ENCODE measurements at places on chromosomes 12 and 14. TPM values are rescaled to one million over a fixed set of nuclear protein-coding genes. Genes with fewer than 3 reads are reported as not detected.

The SERPINA9 gene
- not detected for total RNA-seq

The MRPL42 gene
- total RNA-seq, result 35.4 TPM

The TMEM132C gene
- total RNA-seq, result 18.2 TPM

The LTB4R2 gene
- total RNA-seq, result 1.7 TPM

The PSME2 gene
- total RNA-seq, result 58.5 TPM

The TAS2R42 gene
- not detected for total RNA-seq

The OTUB2 gene
- 2.7 TPM for total RNA-seq

DNA sequence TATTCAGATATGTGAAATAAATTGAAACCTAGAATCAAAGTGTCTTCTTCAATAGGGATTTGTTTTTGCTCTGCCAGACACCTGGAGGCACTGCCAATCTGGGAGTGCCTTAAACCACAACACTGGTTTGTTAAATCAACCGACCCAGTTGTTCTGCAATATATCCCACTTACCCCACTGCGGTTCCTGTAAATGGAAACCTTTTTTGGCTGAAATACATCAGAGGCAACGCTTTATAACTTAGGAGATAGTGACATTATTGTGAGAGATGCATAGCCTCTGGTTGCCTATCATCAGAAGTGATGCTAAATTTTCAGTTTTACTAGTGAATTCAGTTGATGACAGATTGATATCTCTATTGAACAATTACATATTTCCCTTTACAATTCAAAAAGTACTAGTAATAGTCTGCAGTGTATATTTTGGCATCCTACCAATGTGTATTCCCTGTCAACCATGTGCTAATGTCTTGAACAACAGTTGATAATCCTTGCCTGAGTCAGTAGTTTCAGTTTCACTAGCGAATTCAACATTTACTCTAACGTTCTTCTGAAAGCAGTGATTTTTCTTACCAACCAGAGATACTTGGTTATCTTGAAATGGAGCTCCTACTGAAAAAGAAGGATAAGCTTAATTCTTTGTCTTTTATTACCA is 30.5 kb downstream of the PPP2R5C start:
- no peak for DNase-seq

DNA sequence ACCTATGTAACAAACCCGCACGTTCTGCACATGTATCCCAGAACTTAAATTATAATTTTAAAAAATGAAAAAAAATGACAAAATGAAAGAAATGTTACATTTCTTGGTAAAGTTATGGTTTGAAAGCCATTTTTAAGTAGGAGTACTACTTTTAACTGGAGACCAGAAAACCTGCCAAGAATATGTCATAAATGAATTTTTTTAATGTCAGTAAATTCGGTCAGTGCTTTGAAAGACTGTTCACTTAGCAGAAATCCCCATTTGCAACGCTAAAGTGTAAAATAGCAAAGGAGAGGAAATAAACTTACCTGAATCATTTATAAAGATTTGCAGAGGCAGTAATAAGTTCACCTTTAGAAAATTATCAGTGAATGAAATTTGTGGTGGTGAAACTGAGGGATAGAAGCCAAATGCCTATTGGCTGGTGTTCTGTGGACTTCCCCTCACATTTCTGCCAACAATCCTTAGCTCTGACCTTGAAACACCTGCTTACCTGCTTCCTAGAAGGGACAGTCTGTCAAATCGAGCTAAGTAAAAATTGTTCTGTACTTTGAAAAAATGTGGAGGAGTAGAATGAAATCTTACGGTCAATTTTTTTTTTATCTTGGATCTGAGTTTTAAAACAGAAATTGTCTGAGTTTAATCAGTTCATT is 714.2 kb downstream of the SLC6A15 start:
- DNase-seq, result no peak

GRCh38 chr14:103905842-103906456 is 22.3 kb upstream of the TDRD9 start:
- DNase-seq, result no peak

- DNase-seq, result no peak
Measured at GRCh38 chr12:40474630-40475029, 217.6 kb upstream of the CNTN1 start.

- no peak for DNase-seq
Measured at GRCh38 chr12:64633011-64633939, 23.0 kb downstream of the RASSF3 start.

GRCh38 chr12:105696-106095 is 39.1 kb downstream of the IQSEC3 start:
- no peak for DNase-seq

DNA sequence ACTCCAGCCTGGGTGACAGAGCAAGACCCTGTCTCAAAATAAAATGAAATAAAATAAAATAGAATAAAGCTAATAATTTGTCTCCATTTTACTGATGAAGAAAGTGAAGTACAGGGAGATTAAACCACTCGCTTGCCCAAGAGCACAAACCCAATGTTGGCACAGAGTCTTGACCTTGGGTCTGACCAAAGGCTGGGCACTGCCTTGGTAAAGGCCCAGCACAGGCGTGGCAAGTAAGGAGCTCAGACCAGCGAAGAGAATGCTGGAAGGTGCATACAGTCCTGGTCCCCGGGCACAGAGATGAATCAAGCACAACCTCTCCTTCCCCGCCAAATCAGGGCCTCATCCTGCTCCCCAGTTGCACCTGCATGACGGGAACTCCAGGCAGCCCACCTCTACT is 26.9 kb downstream of the SCARB1 start:
- no peak for DNase-seq

GRCh38 chr12:92582893-92583292 is 119.9 kb upstream of the PLEKHG7 start:
- no peak for DNase-seq

- DNase-seq, result no peak
Measured at GRCh38 chr12:62294378-62294777, 34.2 kb downstream of the USP15 start.

GRCh38 chr12:92438641-92439419 is 264.0 kb upstream of the PLEKHG7 start:
- DNase-seq, result no peak

GRCh38 chr14:58736606-58737005 is 98.8 kb downstream of the DACT1 start:
- no peak for DNase-seq

DNA sequence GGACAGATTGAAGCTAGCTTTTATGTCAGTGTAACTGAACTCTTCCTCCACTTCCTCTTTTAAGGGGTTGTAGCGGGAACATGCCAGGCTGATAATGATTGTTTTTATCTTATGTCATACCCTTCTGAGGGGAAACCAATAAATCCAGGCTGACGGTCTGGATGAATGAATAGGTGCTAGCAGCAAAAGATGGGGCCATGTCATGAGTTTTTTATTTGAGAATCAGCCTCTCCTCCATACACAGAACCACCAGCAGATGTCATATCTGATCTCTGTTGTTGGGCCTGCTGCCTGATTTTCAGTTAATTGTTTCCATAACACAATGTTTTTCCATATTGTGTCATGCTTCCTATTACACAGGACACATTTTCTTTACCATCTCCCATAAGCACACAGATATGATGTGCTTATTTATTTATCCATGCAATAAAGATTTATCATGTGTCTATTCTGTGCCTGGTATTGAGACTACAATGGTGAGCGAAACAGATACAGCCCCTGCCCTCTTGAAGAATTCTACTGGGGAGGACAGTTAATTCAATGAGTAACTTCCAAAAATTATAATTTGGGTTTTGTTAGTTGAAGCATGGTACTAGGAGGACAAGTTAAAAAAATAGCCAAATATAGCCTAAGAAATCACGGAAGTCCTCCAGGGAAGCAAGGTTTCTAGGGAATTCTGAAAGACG is 33.6 kb upstream of the CRY1 start:
- DNase-seq, result no peak

- DNase-seq, result peak; percentile 79
Measured at GRCh38 chr12:62813031-62813829, 121.7 kb downstream of the PPM1H start.

DNA sequence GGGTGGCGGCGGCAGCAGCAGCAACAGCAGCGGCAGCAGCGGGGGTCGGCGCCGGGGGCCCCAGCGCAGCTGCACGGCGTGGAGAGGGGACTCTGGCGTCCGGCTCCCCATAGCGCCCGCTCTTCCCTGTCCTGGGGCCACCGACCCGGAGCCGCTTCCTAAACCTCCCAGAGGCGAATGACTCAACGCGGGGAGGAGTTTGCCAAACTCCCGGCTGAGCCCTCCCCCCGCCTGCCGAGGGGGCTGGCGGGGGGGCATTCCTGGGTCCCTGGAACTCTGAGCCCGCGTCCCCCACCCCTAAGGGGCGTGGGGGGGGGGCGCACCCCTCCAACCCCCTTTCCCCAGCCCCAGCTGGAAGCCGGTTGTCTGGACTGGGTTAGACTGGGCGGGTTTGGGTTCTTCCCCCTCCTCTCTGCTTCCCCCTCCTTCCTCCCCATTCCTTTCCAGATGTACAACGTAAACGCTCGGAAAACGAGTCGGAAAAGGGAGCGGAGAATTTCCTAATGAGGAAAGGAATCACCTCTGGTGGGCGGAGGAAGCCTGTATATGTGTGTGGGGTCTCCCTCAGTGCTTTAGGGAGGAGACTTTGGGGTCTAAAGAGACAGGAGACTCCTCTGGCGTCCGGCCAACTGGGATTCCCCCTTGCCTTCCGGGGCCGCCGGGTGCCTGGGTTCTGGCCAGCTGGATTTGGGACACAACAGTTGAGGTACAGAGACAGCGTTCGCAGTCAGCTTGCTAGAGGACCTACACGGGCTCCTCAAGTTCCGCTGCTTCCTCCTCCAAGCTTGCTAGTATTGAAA is at the start of gene ITGA5:
TSS of gene ITGA5 (minus strand) at position 179 of the 800 bp plus-strand sequence. CDS start at position 111, 68 bp downstream.
- DNase-seq, result no peak

All from dorsolateral prefrontal cortex (tissue), 122 donors.